ENCODE measurements at places on chromosomes 7 and 10.

DNA sequence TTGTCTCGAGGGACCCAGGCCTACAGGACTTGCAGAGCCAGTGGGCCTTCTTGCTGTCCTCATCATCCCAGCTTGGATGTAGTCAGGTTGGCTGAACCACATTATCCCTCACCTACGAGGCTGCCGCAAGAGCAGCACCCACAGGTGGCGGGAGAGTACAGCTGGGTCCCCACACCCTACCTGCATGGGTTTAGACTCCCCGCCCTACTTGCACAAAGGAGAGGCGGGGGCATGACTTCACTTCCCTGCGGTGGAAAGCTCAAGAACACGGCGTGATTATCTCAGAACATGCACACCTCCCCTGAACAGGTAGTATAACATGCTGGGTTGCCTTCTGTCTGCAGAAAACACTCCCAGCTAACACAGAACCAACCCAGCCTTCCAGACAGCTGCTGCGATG, 57.5 kb downstream of the CTBP2 start:
- no peak for DNase-seq

- DNase-seq = no peak
Measured at GRCh38 chr10:12862459-12862858, 139.1 kb downstream of the CCDC3 start.

DNA sequence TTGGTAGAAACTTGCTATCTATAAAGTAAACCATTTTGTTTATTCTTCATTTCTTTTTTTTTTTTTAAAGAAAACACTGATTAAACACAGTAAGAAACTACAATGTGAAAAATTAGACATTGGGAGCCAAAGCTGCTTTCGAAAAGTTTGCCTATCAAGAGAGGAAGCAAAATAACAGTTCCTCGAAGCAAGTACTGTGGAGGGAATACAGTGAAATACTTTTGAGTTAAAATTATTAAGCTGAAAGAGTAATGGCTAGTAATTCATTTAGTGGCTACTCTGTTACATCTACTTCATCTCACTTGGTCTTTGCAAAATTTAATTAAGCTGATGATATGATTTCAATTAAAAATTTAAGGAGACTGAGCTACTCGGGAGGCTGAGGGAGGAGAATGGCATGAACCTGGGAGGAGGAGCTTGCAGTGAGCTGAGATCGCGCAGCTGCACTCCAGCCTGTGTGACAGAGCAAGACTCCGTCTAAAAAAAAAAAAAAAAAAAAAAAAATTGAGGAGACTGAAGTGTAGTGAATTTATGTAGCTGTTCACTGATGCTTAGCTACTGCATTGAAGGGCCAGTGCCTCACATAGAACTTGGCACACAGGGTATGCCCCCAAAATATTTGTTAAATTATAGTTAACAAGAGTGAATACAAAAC, 982.1 kb upstream of the MBL2 start:
- no peak for DNase-seq

GRCh38 chr7:118080947-118081346, 103.0 kb upstream of the LSM8 start:
- DNase-seq = peak; percentile 10

- no peak for DNase-seq
Measured at GRCh38 chr7:37216923-37217322, 231.7 kb downstream of the ELMO1 start.
